ENCODE measurements at places on chromosomes 16 and 17.

GRCh38 chr16:48965386-48965785 is 316.3 kb downstream of the CBLN1 start:
- DNase-seq, result no peak

DNA sequence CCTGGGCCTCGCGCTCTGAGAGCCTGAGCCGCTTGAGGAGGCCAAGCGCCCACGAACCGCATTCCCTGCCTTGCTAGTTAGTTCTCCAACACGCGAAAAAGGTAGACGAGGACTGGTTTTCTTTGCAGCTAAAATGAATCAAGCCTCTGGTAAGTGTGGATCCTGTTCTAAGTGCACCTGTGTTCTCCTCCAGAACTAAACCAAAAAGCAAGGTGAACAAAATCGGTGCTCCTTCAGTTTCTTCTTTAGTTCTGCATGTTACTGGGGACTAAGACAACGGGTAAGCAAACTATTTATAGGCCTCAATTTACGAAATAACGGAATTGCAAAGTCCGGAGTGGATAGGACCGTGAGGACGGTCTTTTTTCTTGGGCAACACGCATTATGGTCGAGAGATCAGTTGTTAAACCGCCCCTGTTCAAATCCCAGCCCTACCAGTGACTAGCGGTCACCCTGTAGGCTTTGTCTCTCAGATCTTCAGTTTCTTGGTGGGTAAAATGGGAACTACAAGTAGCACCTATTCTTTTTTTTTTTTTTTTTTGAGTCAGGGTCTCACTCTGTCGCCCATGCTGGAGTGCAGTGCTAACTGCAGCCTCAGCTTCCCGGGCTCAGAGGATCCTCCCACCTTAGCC is 993 bp upstream of the ANKRD11 start:
- no peak for DNase-seq

DNA sequence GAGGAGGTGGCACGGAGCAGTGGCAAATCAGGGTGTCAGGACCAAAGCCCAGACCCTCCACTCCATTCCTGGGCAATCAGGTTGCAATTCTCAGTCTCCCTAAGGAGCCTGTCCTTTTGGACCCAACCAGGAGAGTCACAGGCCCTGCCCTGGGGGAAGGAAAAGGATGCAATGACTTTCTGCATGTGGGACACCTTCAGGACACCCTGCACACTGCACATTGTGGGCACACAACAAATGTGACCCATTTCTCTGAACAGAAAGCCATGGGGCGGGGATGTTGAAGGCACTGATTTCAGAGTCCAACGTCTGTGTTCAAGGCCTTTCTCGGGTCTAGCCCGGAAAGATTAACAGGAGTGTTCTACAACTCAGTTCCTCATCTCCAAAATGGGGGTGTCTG is 286.2 kb upstream of the FOXF1 start:
- peak; percentile 58 for DNase-seq

DNA sequence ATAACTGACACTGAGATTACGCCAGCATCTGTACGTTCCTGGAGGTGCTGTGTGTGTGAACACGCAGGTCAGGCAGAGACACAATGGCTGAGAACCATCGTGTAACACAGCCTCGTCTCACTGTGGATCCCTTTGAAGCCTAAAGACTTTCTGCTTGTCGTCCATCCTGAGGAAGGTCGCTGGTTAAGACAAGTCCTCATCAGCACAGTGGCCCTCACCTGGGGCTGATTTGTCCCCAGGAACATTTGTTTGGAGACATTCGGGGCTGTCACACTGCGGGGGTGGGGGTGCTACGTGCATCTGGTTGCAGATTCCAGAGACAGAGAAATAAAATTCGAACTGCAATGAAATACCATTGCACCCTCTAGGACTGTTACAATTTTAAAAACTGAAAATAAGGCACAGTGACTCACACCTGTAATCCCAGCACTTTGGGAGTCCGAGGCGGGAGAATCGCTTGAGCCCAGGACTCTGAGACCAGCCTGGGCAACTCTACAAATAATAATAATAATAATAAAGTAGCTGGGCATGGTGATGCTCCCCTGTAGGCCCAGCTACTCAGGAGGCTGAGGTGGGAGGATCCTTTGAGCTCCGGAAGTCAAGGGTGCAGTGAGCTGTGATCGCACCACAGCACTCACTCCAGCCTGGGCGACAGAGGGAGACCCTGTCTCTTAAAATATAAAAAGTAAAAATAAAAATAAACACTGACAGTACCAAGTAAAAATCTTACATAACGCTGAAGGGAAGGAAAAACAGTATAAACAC is 112.0 kb upstream of the METRNL start:
- no peak for DNase-seq

- DNase-seq, result no peak
These were observed 1093.3 kb upstream of the CDH8 start for GRCh38 chr16:63129411-63130125.

- DNase-seq, result peak; percentile 83
These were observed 11.3 kb downstream of the STX1B start for GRCh38 chr16:30998852-30999761.

GRCh38 chr17:75064040-75064439 is 17.0 kb downstream of the KCTD2 start:
- no peak for DNase-seq

GRCh38 chr17:13051915-13052314 is 34.1 kb upstream of the ELAC2 start:
- DNase-seq, result no peak

- no peak for DNase-seq
These were observed 79.4 kb downstream of the IRF8 start for GRCh38 chr16:85978291-85978775.

GRCh38 chr17:4664230-4664629 is 22.8 kb upstream of the ALOX15 start:
- DNase-seq, result no peak

DNA sequence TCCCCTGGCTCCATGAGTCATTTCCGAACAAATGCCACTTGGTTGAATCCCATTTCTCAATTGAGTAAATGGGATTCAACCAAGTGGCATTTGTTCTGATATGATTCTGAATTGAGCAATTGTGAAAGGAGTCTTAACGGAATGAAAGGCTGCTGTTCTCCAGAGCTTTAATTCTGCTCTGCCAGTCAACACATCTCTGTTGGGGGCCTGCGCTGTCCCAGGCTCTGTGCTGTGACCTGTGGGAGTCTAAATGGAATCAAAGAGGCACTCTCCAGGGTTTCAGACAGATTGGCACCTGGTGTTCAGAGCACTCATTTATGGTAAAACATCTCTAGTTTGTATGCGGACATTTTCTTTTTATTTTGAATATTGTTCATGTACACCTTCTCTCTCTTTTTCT is 126.2 kb downstream of the WSCD1 start:
- DNase-seq, result no peak

DNA sequence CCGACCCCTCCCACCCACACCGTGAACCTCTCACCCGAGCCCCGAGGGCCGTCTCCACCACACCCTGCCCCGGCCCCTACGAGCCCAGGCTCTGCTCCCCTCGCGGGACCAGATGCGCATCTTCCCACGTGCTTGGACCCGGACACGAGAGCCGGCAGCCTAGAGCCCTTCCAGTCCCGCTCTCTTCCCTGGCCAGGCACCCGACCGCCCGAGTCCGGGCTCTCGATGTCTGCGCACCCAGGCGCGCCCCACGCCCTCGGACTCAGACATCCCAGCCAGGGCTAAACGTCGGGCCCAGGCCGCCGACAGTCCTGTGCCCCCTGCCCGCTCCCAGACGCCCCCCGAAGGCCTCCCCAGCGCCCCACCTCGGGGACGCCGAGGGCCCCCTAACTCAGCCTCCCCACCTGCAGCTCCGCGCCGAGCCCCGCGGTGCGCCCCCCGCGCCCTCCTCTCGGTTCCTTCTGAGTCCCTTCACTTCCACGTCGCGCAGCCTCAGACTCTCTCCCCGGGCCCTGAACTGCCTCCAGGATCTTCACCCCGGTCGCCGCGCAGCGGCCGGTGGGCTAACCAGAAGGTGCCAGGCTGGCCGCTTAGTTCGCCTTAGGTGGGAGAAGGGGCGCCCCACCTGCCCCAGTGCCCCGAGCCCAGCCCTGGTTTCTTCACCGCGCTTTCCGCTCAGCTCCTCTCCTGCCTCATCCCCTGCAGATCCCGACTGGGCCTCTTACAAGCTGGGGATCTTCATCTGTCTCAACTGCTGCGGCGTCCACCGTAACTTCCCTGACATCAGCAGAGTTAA is 688 bp downstream of the ADAP2 start:
- DNase-seq, result peak; percentile 85

DNA sequence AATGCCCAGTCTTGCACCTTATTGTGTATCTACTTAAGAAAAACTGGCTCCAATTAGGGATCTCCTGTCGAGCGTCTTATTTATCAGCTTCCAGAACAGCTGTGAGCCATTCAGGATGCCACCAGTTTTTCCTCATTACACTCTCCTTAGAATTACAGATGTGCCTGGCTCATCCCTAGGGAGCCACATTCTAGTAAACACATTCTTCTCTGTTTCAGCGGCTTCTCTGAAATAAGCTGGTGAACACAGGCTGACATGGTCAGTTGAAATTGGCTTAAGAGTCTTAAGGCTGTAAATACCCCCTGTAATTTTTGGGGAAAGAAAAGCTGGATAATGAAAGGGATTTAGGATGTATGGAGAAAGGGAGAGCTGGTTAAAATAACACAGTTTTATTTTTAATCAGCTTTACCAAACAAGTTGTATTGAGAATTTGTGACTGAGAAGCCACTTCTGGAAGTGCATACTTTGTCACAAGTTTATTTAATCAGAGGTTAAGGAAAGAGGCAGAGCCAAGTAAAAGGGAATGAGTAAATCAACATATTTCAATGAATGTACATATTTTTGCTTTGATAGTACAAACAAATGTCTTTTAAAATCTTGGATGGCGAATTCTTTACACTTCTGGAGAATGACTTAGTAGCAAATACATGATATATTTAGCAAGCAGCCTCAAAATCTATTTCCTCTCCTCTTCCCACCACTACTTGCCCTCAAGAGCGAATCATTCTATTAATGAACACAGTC is 562.0 kb upstream of the GOT2 start:
- DNase-seq, result no peak

GRCh38 chr17:5558815-5559785 is 25.2 kb downstream of the NLRP1 start:
- no peak for DNase-seq

- no peak for DNase-seq
These were observed 67.7 kb downstream of the WSCD1 start for GRCh38 chr17:6137716-6138502.

- DNase-seq, result no peak
These were observed 5.8 kb upstream of the UNK start for GRCh38 chr17:75778861-75779249.

GRCh38 chr16:67884-68789 is 4.3 kb downstream of the RHBDF1 start:
- no peak for DNase-seq

GRCh38 chr16:87198881-87199280 is 118.3 kb downstream of the C16orf95 start:
- no peak for DNase-seq

- DNase-seq, result no peak
These were observed 56.6 kb downstream of the TMEM186 start for GRCh38 chr16:8740775-8741355.

GRCh38 chr17:46984341-46984740 is 5.3 kb upstream of the RPRML start:
- DNase-seq, result no peak

GRCh38 chr16:84406006-84406963 is 37.9 kb downstream of the ATP2C2 start:
- DNase-seq, result no peak

DNA sequence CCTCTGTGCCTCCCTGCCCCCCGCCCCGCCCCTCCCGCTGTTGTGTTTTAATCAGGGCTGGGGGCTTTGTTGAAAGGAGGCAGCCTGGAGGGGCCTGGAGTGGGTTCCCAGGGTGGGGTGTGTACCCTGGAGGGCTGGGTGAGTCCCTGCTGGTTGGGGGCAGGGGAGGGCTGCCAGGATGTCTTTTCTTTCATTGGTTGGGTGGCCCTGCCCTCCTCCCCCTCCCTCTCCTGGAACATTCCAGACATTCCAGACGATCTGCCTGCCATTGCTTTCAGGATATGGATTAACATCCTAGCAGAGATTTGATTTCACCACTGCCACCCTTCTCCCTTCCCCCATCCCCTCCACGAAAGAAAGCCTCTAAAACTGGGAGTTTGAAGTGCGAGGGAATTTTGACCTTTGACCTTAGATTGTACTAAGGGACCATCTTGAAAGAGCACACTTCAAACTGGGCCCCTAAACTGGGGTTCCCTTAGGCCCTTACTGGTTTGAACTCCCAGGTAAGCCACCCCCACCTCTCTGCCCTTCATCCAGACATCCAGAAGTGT is 25.3 kb downstream of the IGF2BP1 start:
- DNase-seq, result peak; percentile 68

DNA sequence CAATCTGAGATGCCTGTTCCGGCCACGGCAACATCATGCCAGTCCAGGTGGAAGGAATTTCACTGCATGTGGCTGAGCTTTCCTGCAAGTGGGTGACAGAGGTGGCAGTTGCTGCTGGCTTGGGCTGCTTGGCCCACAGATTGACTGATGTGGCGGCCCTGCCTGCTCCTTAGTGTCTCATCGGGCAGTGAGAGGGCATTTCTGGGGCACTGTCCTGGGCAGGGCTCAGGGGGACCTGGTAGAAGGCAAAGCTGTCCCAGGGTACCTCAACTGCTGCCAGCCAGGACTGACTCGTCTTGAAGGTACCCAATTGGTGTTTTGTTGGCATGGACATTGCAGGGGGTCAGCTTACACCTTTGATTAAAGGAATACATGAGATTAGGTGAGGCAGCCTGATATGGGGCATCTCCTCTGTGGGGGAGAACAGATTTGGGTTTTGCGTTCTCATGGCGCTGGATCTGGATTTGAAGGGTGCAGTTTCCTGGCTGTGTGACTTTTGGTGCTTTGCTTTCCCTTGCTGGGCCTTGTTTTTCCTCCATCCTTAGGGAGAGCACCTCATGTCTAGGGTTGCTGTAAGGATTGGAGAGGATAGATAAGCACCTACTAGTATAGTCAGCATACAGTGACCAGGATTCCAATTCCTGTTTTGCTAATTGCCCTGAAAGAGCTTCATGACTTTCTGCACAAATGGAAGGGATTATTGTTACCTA is 5.4 kb downstream of the CMIP start:
- no peak for DNase-seq

- peak; percentile 94 for DNase-seq
These were observed at the start of gene TMEM204 for GRCh38 chr16:1533443-1533951. Gene TMEM204, plus strand, starts transcription at chr16:1533666. Its CDS starts 610 bp downstream, at chr16:1534276.

DNA sequence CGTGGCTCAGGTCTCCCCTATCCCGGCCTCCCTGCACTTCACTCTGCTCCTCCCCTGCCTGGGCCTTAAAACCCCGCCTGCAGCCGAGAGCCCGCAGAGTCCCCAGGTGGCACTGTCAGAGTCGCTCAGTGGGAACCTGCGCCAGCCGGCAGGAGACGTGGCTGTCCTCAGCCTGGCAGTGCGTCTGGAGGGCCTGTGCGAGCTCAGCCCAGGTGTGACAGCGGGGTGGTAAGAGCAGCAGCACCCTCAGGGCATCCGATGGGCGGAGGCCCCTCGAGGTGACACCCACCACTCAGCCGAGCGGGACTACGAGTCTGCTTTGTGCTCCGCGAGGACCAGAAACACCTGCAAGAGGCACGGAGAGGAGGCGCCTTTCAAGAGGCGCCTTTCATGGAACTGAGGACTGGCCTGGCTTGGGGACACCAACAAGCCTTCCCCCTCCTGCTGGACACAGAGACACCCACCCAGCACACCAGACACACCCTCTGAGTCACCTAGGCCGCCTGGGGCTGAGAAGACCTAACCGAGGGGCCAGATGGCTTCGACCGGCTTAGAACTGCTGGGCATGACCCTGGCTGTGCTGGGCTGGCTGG is at the start of gene CLDN9:
TSS of gene CLDN9 (plus strand) at position 96 of the 593 bp plus-strand sequence. CDS start at position 536, 440 bp downstream.
- DNase-seq, result no peak
